IMR-90 (cell line): ENCODE measurements at places on chromosomes 4 and X.

DNA sequence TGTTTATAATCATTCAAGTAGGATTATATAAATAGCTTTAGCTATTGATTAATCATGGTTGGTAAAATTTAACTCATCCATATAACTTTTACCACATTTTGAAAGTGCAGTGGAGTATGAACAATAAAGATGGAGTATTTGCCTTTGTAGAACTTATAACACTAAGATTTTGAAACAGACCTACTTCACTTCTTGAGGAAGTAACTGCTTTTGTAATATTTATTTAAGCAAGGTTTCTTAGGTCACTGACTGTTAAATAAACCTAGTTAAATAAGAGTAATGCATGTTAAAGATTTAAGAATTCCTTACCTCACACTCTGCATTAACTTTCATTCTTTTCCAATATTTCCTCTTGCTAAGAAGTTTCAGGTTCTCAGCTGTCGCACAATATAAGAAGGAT lies 242.5 kb downstream of the CFAP299 start:
- no peak for DNase-seq

DNA sequence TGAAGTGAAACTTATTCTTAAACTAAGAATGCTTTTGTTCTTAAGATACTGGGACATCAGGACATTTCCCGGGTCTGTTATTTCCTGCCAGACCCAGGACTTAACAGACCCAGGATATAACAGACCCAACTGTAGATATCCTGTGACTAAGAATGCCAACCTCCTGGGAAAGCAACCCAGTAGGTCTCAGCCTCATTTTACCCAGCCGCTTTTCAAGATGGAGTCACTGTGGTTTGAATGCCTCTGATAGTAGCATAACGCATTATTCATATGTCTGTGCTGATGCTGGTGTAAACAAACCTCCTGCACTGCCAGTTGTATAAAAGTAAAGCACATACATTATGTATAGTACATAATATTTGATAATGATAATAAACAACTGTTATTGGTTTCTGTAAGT lies 185.8 kb upstream of the GPRIN3 start:
- no peak for DNase-seq

GRCh38 chr4:8580321-8581093 lies at the start of gene GPR78:
GPR78 (plus strand) TSS chr4:8580392; CDS start chr4:8580983, 591 bp downstream.
- peak; percentile 49 for DNase-seq

DNA sequence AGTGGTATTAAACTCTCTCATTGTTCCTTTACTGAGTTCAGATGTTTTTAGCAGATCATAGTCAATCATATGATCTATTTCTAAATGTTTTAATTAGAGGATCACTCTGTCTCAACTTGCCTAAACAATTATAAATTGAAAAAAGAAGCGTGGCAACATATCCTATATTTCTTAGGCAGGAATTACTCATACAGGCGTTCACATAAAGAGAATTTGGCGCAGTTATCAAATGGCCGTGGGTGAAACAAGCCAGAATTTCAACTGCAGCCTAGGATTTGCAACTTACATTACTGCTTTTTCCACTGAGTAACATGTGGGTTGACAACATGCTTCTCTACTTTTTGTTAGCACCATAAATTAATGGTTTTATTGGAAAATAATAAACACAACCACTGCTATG lies 141.3 kb downstream of the CPE start:
- no peak for DNase-seq

DNA sequence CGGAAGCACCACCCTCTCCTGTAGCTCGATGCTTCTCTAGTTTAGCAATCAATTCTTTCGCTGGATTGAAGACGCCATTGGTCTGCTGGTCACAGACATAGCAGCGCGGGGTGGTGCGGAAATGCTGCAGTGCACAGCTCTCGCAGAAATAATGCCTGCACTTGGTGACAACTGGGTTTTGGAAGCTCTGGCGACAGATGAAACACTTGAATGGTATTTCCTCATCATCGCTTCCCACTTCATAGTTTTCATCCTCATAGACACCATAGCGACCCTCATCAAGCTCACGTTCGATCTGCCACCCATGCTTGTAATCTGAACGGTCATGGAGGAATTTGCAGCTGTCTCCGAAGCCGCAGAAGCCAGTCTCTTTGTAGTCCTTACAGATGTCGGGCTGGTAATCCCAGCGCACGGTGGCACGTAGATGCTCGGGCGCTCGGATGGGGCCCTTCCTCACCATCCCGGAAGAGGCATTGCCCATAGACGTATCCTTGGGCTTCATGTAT lies 854 bp downstream of the RNF113A start:
- peak; percentile 23 for DNase-seq

DNA sequence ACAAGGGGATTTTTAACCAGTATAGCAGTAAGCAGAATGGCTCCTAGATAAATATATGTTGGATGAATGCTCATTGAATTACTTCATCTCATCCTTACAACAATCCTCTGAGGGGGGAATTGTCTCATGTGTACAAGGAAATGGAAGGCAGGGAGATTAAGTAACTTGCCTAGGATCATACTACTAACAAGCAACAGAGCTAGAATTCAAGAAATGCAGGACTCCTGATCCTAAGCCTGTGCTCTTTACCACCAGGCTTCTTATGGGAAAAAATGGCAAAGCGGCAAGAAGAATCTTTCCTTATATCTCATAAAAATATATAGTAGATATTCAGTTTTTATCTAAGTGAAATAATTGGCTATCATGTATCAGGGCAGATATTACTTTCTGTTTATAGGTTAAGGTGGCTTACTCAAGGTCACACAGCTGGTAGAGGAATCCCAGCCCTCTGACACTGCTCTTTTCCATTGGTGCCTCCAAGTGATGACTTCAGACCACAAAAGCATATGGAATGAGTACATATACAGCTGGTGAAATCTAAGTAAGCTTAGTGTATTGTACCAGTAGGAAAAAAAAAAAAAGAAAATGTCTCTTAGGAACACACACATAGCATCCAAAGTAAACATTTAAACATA lies 2.1 kb downstream of the ABHD18 start:
- peak; percentile 66 for DNase-seq

- no peak for DNase-seq
Measured at GRCh38 chrX:97065066-97065465, 181.4 kb downstream of the RPA4 start.

- no peak for DNase-seq
Measured at GRCh38 chr4:45033676-45034419, 307.5 kb upstream of the GNPDA2 start.

- DNase-seq = no peak
Measured at GRCh38 chr4:1563768-1564485, 120.2 kb downstream of the FAM53A start.

DNA sequence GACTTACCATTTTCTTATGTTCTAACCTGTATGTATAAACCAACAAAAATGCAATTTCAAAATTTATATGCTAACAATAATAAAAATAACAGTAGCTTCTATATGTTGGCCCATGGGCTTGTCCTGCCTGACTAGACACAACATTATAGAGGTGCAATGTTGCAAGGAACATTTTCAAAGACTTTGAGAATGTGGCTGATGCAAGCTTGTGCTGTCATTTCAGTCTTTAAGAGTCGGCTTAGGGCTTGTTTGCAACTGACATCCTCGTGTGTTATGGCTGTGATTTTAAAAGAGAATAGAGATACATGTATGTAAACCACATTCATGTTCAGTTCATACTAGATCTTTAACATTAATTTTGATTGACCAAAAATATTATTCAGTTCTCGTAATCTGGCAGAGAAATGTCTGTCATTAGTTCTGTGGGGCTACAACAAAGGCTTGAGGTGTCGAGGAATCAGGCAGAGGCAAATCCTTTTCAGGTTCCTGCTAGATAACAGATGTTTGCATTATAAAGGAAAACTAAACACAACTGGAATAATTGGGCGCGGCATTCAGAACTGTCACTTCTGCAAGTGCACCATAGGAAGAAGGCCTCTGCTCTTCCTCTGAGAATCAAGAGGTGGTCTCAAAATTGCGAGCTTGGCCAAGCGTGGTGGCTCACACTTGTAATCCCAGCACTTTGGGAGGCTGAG lies 13.1 kb downstream of the TMSB4X start:
- DNase-seq = no peak

DNA sequence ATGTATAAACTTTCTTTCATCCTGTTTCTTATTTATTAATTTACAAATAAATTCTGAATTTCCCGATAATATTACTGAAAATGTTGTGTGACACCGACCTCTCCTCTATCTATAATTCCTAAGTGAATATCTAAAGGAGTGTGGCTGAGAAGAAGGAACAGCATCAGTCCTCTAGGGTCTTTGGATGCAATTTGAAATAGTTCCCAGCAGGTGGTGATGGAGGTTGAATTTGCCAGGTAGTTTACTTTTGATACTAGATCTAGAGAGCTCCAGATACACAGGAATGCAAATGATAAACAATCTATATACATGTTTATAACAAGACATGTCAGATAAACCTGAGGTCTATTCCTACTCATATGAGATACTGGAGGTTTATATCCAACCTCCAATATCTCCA lies 305.4 kb downstream of the PCDH18 start:
- peak; percentile 16 for DNase-seq

GRCh38 chrX:555725-556666 lies 74.6 kb upstream of the SHOX start:
- no peak for DNase-seq

DNA sequence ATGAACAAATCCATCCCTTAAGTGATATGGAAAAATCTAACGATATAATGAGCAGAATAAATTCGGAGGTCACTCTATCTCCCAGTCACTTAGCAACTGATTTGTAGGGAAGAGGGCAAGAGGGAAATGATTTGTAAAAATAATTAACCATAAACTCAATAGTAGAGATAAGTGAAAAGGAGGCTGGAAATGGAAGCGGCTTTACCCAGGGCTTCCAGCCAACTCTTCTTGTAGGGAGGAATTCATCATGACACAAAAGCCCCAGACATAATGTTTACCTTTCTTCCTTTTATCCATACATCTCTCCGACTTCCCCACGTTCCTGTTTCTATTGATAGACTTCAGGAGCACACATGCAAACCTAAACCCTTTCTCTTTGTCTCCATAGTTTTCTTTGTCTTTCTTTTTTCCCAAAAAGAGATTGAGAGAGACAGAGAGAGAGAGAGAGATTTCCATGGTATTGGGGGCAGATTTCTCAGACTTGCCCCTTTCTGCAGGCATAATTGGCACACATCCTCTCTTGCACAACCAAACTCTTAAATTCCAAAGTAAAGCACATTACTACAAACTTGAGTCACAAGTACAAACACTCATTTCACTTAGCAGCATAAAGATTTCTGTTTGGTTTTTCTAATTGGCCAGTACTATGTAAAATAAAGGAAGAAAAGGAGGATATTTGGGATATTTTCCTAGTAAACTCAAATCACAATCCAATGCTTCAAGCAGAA lies 140.9 kb downstream of the MAPK10 start:
- peak; percentile 53 for DNase-seq

GRCh38 chr4:13612569-13612968 lies 15.0 kb downstream of the BOD1L1 start:
- DNase-seq = no peak

- DNase-seq = no peak
Measured at GRCh38 chr4:109754093-109754857, 24.4 kb upstream of the PLA2G12A start.

- DNase-seq = no peak
Measured at GRCh38 chr4:76207549-76207948, 6.1 kb downstream of the SCARB2 start.

DNA sequence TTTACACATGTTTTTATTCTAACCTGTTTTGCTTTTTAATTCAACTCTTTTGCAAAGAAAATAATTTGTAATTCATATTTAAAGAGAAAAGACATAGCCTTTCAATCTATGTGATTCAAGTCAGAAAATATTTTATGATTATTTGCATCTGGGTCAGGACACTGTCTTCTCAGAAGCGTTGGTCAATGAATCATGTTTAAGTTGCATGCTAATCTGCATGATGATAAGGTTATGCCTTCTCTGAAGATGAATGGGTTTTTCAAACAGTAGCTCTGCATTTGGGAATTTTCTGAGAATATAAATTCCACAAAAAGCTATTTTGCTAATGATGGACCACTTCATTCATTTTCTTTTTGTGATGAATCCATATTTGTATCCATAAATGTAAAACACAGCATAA lies 282.5 kb downstream of the TMA16 start:
- DNase-seq = no peak

GRCh38 chr4:136369073-136369472 lies 1163.2 kb downstream of the PCDH18 start:
- DNase-seq = peak; percentile 26

- DNase-seq = no peak
Measured at GRCh38 chr4:52618795-52619590, 40.1 kb downstream of the USP46 start.

- peak; percentile 24 for DNase-seq
Measured at GRCh38 chrX:152632445-152633097, 5.1 kb upstream of the GABRQ start.

- DNase-seq = no peak
Measured at GRCh38 chr4:64130907-64131306, 278.3 kb downstream of the TECRL start.

DNA sequence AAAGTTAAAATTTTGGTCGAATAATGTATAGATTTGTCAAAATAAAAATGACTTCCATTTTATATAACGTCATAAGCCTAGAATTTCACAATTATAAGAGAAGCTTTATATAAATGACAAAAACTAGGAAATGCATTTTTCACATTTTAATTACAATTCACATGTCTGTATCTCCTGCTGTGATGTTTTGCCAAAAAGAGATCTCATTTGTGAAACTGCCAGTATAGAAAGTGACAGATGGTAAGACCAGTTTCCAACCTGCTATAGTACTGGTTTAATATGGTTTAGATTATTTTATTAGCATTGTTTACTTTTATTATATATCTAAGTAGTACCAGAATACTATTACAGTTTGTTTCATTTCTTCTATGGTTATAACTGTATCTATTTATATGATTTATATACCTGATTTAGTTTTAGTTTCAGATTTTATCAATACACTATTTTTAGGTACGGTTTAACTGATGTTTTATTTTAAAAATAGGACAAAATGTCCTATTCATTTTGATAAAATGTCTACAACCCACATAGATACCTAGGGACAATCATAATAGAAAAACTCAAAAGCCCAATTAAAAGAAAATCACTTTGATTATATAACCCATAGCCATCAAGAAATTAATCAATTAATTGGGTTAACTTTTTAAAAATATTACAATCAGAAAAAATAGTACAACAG lies 5.4 kb upstream of the CCSER1 start:
- DNase-seq = no peak

- peak; percentile 3 for DNase-seq
Measured at GRCh38 chr4:83109480-83110222, 4.9 kb downstream of the PLAC8 start.
